ENCODE measurements at places on chromosomes 1 and 21.
A peak's percentile ranks its signal among the peaks of the same experiment; 100 is the strongest.

DNA sequence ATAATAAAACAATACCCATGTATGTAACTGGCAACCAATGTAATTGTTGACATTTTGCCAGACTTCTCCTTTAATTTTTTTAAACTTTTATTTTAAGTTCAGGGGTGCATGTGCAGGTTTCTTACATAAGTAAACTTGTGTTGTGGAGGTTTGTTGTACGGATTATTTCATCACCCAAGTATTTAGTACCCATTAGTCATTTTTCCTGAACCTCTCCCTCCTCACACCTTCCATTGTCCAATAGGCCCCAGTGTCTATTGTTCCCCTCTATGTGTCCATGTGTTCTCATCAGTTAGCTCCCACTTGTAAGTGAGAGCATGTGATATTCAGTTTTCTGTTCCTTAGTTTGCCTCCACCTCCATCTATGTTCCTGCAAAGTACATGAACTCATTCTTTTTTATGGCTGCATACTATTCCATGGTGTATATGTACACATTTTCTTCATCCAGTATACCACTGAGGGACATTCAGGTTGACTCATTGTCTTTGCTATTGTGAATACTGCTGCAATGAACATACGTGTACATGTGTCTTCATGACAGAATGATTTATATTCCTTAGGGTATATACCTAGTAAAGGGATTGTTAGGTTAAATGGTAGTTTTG lies 6.7 kb downstream of the DEPDC1 start:
- DNase-seq, result no peak

GRCh38 chr1:17440074-17440826 lies 773 bp upstream of the RCC2 start:
- DNase-seq, result no peak

DNA sequence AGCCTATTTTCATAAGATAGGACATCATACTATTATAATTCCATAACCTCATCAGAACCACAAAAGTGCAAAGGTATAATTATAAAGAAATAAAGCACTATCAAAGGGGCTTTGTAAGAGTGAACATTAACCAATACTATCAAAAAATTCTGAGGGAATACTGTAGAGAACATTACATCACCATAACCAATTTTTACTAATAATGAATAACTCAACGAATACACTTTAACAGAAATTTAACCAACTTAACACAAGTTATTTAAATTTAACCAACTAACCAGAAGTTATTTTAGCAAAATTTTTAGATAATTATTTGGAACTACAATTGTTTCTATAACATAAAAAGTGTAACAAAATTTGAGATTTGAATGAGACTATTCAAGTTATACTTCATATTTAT lies 34.8 kb downstream of the ZSWIM5 start:
- DNase-seq, result no peak

- peak; percentile 96 for DNase-seq
These were observed 14.3 kb upstream of the SEC16B start for GRCh38 chr1:177984136-177984525.

GRCh38 chr1:45722809-45723208 lies 27.6 kb downstream of the IPP start:
- no peak for DNase-seq

GRCh38 chr1:165862448-165862847 lies 35.0 kb downstream of the UCK2 start:
- peak; percentile 24 for DNase-seq

GRCh38 chr1:65471213-65471833 lies 50.9 kb downstream of the LEPR start:
- DNase-seq, result no peak

DNA sequence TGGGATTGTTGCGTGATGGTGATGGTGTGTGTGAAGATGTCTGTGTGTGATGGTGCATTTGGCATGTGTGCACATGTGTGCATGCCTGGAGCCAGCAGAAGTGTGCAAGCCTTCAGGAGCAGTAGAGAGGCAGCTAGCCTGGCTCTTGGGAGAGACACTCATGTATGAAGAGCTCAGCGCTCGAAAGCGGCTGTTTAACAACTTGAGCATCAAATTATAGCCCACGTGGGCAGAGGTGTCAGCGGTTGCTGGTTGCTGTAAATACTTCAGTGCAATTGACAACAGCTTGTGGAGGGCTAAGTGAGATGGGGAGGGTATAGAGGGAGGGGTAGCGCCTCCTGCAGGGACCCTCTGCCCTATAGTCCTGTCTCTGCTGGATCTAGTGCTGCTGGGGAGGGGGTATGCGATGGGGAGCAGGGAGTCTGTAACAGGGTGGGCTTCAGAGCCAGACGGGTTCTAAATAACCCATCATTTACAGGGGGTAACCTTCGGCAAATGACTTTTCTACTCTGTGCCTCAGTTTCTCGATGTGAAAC lies 21.5 kb downstream of the FOXD2 start:
- DNase-seq, result no peak

GRCh38 chr1:41382480-41383090 lies 21.4 kb downstream of the FOXO6 start:
- DNase-seq, result peak; percentile 77

GRCh38 chr1:204528677-204529076 lies 12.5 kb downstream of the MDM4 start:
- no peak for DNase-seq

- peak; percentile 37 for DNase-seq
These were observed 25.5 kb upstream of the ZNF496 start for GRCh38 chr1:247357052-247357780.

DNA sequence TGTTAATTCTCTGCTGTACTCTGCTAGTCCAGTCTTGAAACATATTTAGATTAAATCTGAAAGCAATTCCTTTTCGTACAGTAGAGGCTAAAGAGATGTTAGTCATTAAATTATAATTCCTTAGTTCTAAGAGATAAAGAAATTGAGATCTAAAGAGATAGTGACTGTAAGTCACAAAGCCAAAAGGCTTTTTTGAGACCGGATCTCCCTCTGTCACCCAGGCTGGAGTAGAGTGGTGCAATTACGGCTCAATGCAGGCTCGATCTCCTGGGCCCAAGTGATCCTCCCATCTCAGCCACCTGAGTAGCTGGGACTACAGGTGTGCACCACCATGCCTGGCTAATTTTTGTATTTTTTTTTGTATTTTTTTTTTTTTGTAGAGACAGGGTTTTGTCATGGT lies 64.7 kb downstream of the TPR start:
- DNase-seq, result no peak

- no peak for DNase-seq
These were observed 147.2 kb downstream of the RASAL2 start for GRCh38 chr1:178241057-178241456.

DNA sequence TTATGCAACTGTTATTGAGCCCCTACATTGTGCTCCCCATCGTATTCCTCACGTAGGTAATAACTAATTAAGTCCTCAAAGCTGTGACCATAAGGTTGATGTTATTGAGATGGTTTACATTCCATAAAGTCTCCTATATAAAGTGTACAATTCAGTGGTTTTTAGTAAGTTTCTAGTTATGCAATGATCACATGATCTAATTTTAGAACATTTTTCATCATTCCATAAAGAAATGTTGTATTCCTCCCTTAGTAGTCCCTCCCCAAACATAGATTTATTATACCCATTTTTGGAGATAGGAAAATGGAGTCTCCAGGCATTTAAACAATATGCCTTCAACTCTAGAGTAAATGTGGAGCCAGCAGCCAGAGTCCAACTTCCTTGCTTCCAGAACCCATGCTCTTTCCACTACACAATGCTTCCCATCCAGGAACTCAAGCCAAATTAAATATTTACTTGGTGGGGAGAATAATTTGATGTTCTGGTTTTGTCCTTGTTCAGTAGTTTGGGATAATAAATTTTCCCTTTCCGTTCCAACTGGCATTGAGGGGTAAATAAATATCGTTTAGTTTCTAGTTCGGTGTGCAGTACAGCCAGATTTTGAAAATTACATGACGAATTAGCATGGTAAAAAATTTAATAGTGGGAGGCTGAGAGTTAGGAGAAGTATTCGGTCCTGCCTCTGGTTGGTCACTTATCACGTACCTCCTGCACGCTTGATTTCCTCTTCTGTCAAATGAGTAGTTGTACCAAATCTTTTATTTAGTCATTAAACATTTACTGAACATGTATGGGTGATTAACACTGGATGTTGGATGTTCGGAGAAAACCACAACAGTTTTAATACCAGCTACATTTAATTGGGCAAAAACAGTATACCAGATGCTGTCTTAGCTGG lies 66.3 kb downstream of the CACHD1 start:
- peak; percentile 32 for DNase-seq

DNA sequence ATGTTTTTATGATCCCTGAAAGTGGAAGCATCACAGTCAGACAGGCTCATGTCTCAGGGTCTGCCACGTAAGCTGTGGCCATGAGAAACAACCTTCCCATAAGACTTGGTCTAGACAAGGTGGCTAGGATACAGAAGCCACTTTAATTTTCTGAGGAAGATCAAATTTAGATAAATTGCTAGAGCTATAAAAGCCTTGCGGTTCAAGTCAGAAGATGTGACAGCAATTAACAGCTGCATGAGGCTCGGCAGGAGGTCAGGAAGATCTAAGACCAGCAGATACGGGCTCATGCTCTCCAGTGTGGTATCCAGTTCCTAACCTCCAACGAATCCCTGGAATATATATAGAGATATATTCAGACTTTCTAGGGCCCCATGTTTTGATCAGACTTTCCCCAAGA lies 577.1 kb downstream of the PLPP3 start:
- peak; percentile 34 for DNase-seq

DNA sequence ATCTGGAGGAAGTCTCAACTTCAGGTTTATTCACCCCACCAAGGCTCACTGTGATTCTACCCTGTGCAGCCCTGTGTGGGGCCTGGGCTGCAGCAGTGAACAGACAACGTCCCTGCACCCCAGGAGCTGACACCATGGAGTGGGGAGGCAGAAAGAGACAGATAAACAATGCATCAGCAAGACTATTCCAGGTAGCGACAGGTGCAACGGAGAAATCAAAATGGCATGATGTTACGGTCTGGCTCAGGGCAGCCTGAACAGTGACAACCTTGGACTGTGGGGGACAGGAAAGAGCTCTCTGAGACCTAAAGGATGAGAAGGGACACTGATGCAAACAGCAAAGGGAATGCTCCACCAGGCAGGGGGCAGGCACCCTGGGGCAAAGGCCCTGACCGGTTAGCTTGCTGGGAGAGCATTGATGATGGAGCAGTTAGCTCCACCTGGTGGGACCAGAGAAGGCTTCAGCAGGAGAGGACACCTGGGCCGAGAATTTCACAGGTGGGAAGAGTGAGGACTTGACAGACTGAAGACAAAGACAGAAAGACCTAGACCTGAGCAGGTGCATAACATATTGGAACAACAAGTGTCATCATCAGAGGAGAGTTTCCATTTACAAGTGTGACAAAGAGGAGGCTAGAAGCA lies 589.9 kb downstream of the MATN1 start:
- no peak for DNase-seq

DNA sequence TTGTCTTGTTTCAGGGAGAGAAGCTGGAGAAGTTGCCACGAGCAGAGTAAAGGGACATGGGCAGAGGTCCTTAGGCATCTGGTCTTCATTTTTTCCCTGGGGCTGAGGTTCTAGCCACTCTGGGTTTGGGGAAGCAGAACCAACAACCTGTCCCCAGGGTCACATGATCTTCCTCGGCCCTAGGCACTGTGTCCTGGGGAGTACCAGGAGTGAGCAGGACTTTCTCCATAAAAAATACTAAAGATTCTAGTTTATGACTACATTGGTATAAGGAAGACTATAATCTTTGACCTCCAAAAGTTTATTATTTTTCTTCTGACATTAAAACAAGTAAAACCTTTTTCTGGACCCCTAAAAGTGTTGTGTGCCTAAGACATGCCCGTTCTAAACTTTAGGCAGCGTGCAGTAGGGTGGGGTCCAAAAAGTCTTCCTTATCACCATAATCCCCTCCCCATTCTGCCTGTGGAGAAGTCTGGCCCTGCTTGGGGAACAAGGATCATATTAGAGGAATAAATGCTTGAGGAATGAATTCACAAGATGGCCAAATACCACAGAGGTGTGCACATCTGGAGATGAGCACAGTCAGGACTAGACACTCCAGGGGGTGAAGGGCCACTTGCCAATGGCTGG lies 19.3 kb upstream of the IGSF3 start:
- no peak for DNase-seq

DNA sequence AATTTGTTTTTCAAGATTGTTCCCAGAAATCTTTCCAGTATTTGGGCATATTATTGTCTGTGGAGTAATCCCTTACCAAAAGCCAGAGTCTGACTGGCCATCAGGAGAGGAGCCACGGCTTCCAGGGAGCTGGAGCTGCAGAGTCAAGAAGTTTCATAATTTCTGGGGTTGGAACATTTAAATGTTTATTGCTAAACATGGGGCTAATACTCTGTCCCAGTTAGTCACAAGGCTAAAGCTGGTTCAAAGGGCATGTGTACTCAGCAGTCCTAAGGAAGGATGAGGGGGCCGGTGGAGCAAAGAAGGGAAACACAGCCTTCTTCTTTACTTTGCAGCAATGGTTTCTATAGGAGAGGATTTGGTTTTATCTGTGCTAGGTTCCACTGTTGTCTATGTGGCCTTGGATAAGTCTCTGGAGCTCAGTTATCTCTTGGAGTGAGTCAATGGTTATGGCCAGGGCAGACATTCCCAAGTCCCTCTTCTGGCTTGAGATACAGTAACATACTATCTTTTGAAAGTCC lies 9.5 kb downstream of the DENND2D start:
- DNase-seq, result no peak

GRCh38 chr1:226975259-226976250 lies 35.5 kb downstream of the COQ8A start:
- no peak for DNase-seq

DNA sequence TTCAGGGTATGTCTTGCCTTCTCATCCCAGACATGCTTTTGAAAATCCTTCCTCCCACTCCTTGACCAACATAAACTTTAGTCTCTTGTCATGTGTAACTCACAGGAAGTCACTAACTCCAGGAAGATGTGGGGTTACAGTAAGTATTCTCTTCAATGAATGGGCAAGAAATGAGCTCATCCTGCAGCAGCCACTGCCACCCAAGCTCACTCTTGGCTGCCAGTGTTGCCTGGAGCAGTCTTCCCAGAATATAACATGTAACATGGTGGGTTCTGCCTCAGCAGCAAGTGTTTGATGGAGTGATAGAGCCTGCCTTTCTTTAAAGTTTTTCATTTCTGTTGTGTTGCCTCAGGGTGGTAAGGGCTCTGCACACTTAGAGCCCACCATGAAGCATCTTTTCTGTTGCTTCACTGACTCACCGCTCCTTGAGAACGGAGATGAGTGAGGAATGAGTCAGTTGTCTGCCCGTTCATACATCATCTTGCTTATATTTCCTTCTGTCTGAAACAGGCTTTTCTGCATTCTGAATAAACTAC lies 187.0 kb downstream of the TPR start:
- no peak for DNase-seq

DNA sequence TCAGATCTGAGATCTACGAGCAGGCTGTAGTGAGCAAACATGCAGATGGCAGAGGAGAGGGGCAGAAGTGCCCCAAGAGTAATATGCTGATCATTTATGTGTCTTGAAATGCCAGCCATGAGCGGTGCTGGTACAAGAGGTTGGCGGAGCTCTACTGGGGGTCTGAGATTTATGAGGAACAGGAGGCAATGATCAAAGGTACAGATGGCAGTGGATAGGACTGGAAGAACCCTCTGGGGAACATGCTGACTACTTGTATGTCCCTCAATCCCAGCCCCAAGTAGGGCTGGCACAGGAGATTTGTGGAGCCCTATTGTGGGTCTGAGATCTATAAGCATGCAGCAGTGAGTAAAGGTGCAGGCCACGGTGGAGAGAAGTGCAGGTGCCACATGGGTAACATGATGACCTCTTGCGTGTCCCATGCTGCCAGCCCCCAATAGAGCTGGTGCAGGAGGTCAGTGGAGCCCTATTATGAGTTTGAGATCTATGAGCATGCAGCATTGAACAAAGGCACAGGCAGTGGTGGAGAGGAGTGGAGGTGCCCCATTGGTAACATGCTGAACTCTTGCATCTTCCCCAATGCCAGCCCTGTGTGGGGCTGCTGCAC lies 97.2 kb upstream of the ZNF678 start:
- no peak for DNase-seq

GRCh38 chr1:200673952-200674823 lies 4.5 kb upstream of the DDX59 start:
- peak; percentile 48 for DNase-seq
